A549 treated with Mapracorat at 1 μM for 4 hours (cell line): ENCODE measurements at places on chromosomes 4 and X. TPM values are rescaled to one million over a fixed set of nuclear protein-coding genes. Genes with fewer than 3 reads are reported as not detected.

The EDNRA gene
- total RNA-seq, result 0.11 to 0.32 TPM (median 0.30 TPM) in 5 replicates

The NCBP2L gene
- total RNA-seq, result not detected in 5 replicates

The RS1 gene
- not detected in 5 replicates for total RNA-seq

The ZNF280C gene
- total RNA-seq, result 2.4 to 2.9 TPM (median 2.6 TPM) in 5 replicates

The DKK2 gene
- total RNA-seq, result not detected in 5 replicates

The SLC2A9 gene
- 0.61 to 0.86 TPM (median 0.62 TPM) in 5 replicates for total RNA-seq

The CT47B1 gene
- total RNA-seq, result not detected in 5 replicates

The TNMD gene
- total RNA-seq, result not detected in 5 replicates
